Stimulated activated CD4-positive, alpha-beta T cell treated with anti-CD3 and anti-CD28 coated beads, Interleukin-4, amount 100 ng/mL, for 4 hours (primary cell): ENCODE measurements at places on chromosomes 6 and 20.

- no peak for DNase-seq
Observed at GRCh38 chr6:26163427-26164119, 76.3 kb downstream of the HFE start.

GRCh38 chr6:159533016-159533415 is 160.0 kb downstream of the SOD2 start:
- DNase-seq: no peak

DNA sequence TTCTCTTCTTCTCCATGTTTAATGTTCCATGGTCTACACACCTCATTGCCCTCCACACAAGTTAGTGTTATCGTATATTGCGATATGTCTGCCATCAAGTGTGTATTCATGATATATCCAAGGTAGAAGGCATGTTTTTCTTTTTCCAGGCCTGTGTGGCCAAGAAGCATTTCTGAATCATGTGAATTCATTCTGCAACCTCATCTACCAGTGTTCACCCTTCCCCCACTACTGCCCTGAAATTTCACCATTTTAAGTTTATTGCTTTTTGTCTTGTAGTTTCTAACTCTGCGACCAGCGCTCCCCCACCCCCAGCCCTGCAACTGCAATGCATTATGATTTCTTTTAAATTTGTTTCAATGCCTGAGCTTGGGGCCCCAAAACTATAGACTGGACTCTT is 618.0 kb upstream of the FLRT3 start:
- DNase-seq: no peak

DNA sequence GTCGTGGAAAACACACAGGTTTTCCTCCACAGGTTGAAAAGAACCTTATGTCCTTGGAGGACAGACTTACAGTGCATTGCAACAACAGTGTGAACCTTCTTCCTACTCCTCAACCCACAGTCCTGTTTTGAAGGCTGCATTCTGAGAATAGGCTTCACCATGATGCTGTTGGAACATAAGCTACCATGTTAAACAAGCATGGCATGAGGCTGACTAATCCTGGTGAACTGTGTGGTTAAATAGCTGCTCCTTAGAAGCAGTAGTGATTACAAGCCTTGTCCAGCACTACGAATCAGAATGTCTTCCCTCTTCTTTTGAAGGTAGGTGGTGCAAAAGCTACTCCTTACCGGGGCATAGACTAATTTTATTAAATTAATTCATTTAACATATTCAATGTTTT is 368.5 kb upstream of the EPHA7 start:
- DNase-seq: no peak

GRCh38 chr6:169669889-169670288 is 31.9 kb downstream of the WDR27 start:
- DNase-seq: no peak

- peak; percentile 26 for DNase-seq
Observed at GRCh38 chr6:155628306-155628705, 172.7 kb upstream of the NOX3 start.

- DNase-seq: no peak
Observed at GRCh38 chr6:44678252-44678935, 290.9 kb downstream of the CDC5L start.

DNA sequence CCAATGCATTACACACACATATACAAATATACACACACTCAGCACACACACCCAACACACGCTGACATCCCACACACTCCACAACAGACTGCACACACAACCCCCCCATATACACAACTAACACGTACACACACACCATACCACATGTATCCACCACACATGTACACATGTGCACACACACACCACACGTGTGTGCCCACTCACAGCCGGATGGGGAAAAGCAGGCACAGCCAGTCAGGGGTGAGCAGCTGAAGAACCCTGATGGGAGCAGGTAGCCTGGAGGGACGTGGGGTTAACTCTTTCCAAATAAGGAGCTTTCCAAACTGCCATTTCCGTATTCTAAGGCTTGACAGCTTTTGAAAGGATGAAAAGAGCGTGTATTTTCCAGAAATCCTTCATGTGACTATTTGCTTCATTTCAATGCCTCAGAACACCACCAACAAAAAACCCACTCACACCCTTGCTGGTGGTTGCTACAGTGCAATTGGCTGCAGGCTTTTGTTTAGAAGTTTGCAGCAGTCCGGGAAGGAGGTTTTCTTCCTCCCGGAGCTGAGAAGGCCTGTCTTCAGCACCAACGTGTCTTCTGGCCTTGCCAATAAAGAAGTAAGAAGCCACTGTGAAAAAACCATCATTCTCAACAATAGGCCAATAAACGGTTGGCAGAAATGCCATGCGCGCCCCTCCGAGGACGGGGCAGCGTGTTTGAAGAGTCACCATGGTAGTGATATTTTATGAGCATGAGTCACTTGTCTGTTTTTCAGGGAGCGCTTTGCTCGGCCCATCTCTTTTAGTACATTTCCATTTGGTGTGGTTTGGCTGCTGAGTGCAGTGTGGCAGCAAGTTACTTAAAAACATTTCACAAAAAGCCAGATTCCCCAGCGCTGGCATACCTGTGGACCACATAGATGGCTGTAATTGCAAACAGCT is 131.3 kb upstream of the GMDS start:
- no peak for DNase-seq

GRCh38 chr6:150640556-150641209 is 41.0 kb downstream of the PLEKHG1 start:
- DNase-seq: no peak

DNA sequence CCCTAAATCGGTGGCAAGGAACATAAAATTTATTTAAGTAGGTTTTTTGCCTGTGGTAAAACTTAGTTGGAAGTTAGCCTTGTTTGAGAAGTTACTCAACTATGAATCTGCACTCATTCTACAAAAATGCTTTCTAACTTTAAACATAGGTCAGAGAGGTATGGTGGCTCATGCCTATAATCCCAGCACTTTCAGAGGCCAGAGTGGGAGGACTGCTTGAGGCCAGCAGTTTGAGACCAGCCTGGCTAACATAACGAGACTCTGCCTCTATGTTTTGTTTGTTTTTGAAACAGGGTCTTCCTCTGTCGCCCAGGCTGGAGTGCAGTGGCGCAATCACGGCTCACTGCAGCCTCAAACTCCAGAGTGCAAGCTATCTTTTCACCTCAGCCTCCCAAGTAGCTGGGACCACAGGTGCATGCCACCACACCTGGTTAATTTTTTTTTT is 16.2 kb downstream of the USP49 start:
- DNase-seq: no peak

- DNase-seq: no peak
Observed at GRCh38 chr6:168035661-168036545, 38.4 kb downstream of the KIF25 start.

DNA sequence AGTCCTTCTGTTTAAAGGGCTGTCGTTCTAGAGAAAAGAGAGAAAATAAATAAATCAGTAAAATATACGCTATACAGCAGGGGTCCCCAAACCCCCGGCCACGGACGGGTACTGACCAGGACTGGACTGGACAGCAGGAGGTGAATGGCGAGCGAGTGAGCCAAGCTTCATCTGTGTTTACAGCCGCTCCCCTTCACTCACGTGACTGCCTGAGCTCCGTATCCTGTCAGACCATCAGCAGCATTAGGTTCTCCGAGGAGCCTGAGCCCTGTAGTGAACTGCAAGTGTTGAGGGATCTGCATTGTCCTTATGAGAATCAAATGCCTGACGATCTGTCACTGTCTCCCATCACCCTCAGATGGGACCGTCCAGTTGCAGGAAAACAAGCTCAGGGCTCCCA is 76.5 kb downstream of the ZNF217 start:
- DNase-seq: no peak

GRCh38 chr20:7741866-7742265 is 198.4 kb downstream of the HAO1 start:
- no peak for DNase-seq

GRCh38 chr20:44748005-44748370 is 2.3 kb downstream of the KCNK15 start:
- no peak for DNase-seq

- peak; percentile 61 for DNase-seq
Observed at GRCh38 chr6:7909323-7910276, 988 bp downstream of the TXNDC5 start.

GRCh38 chr20:17646209-17646960 is 35.7 kb downstream of the RRBP1 start:
- no peak for DNase-seq

- DNase-seq: no peak
Observed at GRCh38 chr6:146916435-146917025, 287.7 kb upstream of the STXBP5 start.

DNA sequence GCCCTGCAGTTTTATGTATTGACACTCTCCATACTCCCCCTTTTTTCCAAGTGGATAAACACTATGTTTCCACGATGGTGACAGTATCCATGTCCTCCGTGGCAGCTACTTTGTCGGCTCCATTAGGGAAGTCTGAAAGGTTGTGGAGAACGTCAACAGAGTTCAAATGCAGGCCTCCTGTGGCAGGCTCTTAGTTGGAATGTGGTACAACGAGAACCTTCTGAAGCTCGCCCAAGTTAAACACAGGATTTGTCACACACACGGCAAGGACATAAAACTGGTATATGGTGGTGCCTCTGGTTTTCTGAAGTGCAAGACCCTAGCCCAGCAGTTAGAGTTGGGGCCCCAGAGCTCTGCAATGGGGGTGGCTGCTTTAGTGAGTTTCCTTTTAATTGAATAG is 187.0 kb upstream of the TAB2 start:
- no peak for DNase-seq

DNA sequence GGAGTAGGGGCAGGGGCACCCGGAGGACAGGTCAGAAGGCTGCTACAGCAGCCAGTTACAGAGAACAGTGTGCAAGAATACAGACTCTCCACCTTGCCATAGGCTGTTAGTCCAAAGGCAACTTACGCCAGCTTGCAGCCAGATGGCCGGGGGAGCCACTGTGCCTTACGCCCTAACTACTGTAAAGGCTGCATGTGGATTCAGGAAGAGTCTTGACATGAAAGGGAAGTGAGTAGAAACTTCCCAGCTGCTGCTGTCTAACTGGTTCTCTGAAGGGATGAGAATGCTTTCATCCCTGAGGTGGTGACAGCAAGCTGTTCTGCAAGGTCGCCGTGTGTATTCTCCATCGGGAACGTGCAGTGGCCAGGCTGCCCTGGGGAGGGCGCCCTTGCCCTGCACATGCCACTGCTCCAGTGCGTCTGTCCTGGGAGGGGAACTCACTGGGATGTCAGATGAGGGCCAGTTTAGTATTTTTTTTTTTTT is 46.1 kb downstream of the LYRM4 start:
- DNase-seq: no peak
